ENCODE measurements at places on chromosomes 7 and 10.

DNA sequence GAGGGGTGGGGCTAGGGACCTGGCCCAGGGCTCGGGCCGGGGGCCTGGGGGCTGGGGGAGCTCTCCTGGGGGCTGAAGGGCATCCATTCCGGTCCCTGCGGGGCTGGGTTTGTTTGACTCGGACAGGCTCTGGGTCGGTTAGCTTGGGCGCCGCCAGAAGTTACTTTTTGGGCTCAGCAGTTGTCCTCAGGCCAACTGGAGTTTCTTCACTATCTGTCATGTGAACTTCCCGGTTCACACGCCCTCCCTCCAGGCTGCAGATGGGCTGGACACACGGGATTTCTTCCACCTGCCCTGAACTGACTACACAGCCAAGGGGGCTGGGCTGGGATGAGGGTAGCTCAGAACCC lies 3.8 kb downstream of the SLC4A2 start:
- no peak for DNase-seq

DNA sequence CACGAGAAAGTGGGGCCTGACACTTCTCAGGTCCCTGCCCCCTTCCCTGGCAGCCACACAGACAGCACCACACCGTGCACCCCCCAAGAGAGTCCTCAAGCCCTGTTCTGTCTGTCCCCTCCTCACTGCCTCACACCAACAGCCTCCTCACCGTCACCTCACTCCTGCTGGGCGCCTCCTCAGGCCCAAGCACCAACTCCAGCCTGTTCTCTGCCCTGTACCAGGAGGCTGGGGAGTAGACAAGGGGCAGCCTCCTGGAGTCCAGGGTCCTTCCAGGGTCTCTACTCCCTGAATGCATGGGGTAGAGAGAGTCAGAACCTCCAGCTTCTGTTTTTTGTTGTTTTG lies 26.9 kb upstream of the ELN start:
- DNase-seq = no peak

- DNase-seq = no peak
Observed at GRCh38 chr10:132461683-132462231, 64.8 kb downstream of the PWWP2B start.

DNA sequence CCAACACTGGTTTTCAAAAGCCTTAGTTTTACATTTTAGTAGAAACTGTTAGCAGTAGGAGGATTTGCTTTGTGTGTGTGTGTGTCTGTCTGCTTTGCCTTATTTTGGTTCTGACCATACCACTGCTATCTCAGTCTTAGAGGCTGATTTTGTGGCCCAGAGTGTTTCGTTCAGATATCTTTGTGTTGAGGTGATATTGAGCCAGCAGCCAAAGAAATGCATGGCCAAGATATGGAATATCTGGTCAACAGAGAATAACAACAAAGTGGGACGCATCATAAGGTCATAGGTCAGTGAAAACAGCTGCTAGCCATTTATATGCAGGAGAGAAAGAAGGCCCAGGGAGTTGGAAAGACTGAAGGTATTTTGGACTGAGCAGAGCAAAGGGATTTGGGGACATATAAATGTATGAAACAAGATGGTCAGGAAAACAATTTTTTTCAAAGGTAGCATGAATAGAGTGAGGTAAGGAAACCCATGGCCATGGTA lies 47.7 kb downstream of the KIAA1217 start:
- DNase-seq = no peak

GRCh38 chr7:48887500-48887899 lies 36.8 kb upstream of the CDC14C start:
- DNase-seq = no peak

DNA sequence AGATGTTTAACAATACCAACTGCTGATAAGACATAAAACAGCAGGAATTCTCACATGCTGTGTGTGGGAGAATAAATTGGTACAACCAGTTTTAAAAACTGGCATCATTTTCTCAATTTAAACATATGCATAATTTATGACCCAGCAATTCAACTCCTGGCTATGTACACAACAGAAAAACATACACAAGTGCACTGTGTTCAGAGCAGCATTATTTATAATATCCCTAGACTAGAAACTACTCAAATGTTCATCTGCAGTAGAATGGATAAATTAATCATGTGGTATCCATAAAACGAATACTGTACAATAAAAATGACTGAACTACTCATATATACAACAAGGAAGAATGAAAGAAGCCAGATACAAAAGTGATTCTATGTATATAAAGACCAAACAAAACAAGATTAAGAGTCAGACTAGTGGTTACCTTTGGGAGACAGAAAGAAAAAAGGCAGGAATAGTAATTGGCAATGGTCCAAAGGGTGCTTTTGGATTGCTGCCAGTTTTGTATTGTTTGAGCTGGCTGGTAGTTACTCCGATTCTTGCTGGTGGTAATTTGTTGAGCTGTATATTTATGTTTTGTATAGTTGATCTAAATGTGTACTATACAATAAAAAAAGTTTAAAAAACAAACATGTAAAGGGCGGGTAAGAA lies 306.0 kb downstream of the TFEC start:
- no peak for DNase-seq

GRCh38 chr7:73342645-73343044 lies 14.7 kb downstream of the FKBP6 start:
- no peak for DNase-seq

- DNase-seq = no peak
Observed at GRCh38 chr10:125060026-125060425, 100.3 kb downstream of the CTBP2 start.

DNA sequence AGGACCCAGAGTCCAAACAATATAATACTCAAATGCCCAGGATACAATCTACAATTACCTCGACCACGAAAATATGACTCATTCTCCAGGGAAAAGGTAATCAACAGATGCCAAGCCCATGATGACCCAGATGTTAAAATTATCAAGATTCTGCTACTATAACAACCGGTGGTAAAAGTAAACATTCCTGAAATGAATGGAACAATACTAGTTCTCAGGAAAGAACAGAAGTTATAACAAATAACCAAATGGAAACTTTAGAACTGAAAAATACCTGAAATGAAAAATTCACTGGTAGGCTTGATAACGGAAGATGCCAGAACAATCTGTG lies 34.1 kb upstream of the GUSB start:
- no peak for DNase-seq

- no peak for DNase-seq
Observed at GRCh38 chr7:26520483-26520882, 228.8 kb downstream of the SNX10 start.

DNA sequence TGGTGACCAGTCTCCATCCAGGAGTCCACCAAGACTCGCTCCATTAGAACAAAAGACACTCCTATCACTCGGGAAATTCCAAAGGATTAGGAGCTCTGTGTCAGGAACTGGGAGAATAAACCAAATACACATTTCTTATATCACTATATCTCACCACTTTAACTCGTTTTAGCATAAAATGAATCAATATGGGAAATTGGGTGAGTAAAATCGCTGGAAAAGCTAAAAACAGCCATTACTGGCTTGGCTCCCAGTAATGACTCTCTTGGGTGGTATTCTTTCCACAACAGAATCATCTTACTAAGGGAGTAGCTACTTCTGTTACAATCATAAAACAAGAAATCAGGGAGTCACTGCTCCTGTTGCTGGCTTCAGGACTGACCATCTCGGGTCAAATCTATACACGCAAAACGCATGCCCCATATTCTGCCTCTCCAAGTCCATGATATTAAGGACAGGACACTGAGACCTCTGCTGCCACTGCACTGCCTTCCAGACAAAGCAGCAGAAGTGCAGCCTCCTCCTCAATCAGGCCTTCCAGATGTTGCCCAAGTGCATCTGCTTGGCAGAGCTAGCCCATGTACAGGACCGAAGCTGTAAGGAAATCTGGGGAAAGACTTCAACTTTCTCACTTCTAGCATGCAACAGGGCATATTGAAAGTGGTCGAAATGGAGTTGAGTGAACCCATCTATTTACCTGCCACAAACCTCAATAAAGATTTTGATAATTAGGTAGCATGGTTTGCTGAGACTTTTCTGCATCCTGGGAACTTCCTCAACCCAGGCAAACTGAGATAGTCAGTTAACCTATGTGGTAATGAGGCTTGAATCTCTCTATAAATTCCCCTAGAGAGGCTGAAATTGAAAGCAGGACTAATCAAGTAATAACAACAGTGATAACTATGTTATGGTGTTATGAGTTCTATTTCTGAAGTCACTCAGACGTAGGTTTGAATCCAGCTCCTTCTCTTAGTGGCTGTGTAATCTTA lies 14.4 kb upstream of the PANK1 start:
- no peak for DNase-seq

DNA sequence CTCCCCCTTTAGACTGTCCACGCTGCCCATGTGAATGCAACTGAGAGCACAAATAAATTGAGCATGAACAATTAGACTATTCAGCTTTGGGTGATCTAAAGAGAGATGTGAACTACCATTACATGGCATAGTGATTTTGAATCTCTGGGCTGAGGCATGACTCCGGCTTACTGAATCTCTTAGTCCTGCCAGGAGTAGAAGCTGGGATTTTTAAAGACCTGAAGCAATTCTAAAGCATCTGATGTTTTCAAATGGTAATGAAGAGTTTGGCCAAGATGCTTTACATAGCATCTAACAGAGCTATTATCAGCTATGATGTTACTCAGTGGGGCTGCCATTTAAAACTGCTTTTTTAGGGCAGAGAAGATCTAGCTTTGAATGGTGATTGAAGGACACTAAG lies 1059.1 kb downstream of the SORCS3 start:
- no peak for DNase-seq

DNA sequence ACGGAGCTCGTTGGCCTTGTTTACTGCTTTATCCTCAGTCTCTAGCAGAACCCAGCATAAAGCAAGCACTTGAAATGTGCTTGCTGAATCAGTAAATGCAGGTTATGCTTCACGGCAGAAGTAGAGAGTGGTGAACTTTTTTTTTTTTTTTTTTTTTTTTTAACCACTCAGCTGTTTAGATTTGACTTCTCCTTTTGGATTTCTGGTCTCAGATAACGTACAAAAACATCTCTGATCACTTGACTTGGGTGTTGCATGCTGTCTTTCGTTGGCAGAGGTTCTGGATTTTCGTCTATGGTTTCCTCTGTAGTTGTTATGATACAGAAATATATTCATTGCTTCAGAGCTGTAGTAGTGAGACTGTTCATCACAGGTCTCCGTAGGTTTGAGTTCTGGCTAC lies 242.5 kb upstream of the HABP2 start:
- DNase-seq = no peak

- DNase-seq = no peak
Observed at GRCh38 chr10:96673318-96674099, 46.8 kb downstream of the PIK3AP1 start.

DNA sequence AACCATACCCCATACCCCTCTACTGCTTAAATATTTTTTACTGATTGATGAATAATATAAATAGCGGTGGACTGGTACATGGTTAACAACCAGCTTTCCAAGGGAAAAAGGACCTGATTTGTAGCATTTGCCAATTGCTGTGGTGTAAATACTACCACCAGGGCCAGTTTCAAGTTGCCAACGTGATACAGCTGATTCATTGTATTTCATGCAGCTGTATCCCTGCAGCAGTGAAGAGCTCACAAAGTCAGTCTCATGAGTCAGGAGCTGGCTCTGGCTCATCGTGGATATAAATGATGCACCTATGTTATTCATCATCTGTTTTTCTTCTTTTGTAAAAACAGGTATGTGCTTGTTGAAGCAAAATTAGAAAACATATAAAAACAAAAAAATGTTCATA lies 15.2 kb downstream of the CALML5 start:
- no peak for DNase-seq

DNA sequence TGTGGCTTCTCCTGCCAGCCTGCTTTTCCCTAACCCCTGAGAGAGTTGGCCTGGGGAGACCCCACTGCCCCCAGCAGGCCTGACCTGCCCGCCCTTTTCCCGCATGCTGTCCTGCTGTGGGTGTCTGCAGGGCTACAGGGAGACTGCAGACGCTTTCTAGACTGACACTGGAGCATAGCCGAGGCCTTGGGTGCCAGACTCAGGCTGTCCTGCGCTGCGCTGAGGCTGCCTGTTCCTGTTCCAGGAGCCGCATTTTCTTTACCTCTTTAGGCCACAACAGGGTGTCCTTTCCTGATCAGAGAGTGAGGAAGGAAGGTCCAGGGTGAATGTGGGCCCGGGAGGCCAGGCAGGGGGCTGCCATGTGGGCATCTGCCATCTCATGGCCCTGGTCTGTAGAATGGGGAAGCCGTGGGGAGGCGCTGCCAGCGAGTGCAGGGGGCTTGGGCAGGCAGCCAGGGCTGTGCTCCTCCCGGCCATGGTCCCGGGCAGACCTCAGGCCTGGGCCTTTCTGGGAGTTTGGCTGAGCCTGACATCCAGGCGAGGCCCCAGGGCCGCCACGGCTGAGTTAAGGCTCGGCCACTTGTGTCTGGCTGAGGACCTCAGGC lies 3.6 kb downstream of the PWWP2B start:
- DNase-seq = no peak

GRCh38 chr7:113452245-113452644 lies 333.9 kb upstream of the SMIM30 start:
- no peak for DNase-seq

GRCh38 chr10:118669020-118669791 lies 73.8 kb upstream of the PRLHR start:
- DNase-seq = no peak

GRCh38 chr10:71396711-71397295 lies at the start of gene CDH23:
CDH23 (plus strand) TSS chr10:71396920; CDS start chr10:71439832, 42,912 bp downstream.
- DNase-seq = no peak

- no peak for DNase-seq
Observed at GRCh38 chr7:14258441-14258840, 269.0 kb upstream of the ETV1 start.

- DNase-seq = no peak
Observed at GRCh38 chr7:135328526-135328925, 94.9 kb downstream of the STRA8 start.

- no peak for DNase-seq
Observed at GRCh38 chr7:136168821-136169220, 191.7 kb upstream of the MTPN start.

- DNase-seq = no peak
Observed at GRCh38 chr10:61332581-61332980, 120.6 kb downstream of the TMEM26 start.

DNA sequence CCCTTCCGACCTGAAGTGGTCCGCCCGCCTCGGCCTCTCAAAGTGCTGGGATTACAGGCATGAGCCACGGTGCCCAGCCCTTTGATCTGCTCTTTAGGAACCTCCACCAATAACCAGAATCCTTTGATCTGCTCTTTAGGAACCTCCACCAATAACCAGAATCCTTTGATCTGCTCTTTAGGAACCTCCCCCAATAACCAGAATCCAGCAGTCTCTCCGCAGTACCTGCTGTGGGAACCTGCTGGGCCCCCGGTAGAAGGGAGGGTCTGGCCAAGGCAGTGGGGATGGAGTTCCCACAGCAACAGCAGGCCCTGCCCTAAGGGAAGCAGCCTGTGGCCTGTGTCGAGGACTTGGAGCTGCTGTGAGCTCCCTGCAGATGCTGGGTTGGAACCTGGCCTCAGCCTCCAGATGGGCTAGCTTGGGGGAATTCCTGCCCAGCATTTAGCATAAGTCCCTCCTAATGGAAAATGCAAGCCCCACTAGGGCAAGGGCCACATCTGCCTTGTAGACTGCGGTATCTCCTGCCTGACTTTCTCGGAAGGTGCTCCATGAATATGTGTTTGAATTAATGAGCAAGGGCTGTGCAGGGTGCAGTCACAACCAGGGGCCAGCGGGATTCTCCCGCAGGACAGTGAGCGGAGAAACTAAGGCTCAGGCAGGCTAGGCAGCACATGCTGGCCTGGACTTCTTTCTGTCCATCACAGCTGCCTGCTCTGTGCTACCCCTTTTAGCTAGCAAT lies 165.8 kb downstream of the UBE2H start:
- no peak for DNase-seq
